ENCODE measurements at places on chromosomes 4 and X.
A peak's percentile ranks its signal among the peaks of the same experiment; 100 is the strongest.

DNA sequence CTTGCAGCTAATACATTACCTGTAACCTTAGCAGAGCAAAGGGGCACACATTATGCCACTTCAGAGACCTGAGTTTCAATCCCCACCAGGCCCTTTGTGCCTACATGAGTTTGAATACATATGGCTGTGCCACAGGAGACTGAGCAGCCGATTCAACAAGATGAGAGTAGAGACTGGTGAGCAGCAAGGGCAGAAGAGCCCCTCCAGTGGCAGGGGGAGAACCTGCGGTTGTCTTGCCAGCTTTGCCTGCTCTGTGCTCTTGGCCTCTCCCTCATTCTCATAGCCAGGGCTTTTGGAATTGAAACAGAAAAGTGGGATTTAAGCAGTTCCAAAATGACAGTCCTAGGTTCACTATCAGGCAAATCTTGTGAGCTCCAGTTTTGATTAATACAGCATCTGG is 52.3 kb upstream of the CLNK start:
- no peak for ATAC-seq
- H3K36me3 ChIP-seq: no peaks in the 10 kb centered on the region
- H3K27ac ChIP-seq: no peak overlapping the region
- no peak overlapping the region for H3K4me3 ChIP-seq
- no peaks in the 10 kb centered on the region for H3K4me1 ChIP-seq

GRCh38 chrX:52988985-52989917 is 30.9 kb upstream of the FAM156A start:
- H3K27me3 ChIP-seq: no peaks in the 10 kb centered on the region
- no peaks in the 10 kb centered on the region for H3K36me3 ChIP-seq
- H3K27ac ChIP-seq: no peak overlapping the region
- H3K4me3 ChIP-seq: no peak overlapping the region

- peak; percentile 44 for ATAC-seq
- H3K4me3 ChIP-seq: no peak overlapping the region
- H3K27me3 ChIP-seq: no peaks in the 10 kb centered on the region
- H3K27ac ChIP-seq: peak overlapping the region; percentile 82
- H3K4me1 ChIP-seq: peaks cover 21% of the 10 kb centered on the region
These were observed 338.1 kb downstream of the BCOR start for GRCh38 chrX:39759526-39760224.

- no peaks in the 10 kb centered on the region for H3K4me1 ChIP-seq
- no peak overlapping the region for H3K27ac ChIP-seq
These were observed 47.7 kb upstream of the MAN2B2 start for GRCh38 chr4:6527259-6527658.

DNA sequence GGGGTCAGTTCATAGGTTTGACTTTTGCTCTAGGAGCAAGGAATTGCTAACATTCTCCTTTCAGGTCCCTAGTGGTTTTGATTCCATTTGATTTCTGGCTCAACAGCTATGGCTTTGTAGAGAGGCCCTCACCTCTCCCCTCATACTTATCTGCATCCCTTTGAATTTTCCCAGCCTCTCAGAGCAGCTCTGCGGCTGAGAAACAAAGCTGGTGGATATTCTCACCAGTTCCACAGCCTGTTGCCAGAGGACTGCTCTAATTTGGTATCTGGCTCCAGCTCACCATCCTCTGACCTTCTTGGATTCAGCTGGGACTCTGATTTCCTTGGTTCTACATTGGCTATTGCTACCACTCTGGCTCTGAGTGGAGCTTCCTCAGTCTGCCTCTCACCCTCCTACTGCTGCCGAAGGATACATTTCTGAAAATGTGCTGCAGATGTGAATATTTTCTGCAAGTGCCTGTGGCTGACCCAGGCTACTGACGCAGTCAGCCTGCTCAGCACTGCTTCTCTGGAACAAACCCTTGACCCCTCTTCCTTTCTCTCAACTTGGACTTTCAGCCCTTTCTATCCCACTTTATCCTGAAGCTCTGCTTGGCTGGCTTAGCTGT is 110.9 kb upstream of the ENPEP start:
- H3K4me3 ChIP-seq: no peak overlapping the region
- H3K27me3 ChIP-seq: no peaks in the 10 kb centered on the region
- H3K4me1 ChIP-seq: no peaks in the 10 kb centered on the region
- H3K36me3 ChIP-seq: no peaks in the 10 kb centered on the region
- ATAC-seq: peak; percentile 34

GRCh38 chrX:48514126-48514806 is 5.5 kb downstream of the PORCN start:
- H3K27ac ChIP-seq: no peak overlapping the region
- no peaks in the 10 kb centered on the region for H3K4me1 ChIP-seq
- ATAC-seq: no peak
- no peaks in the 10 kb centered on the region for H3K27me3 ChIP-seq
- H3K36me3 ChIP-seq: no peaks in the 10 kb centered on the region

DNA sequence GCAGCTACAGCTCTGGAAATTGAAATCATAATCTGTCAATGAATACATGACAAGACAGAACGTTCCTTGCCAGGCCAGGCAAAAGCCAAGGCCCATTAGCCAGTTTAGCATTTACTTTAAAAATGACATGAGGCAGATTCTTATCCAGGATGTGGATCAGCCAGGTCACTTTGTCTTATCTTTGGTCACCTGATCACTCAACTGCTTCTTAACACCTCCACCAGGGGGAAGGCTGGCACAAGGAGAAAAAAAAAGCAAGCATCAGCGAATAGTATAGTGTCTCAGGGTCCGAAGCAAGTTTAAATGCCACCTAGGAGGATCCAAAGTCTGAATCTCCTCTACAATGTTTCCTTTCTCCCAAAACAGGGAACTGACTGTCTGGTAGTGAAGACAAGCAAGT is 18.8 kb downstream of the ATP1B4 start:
- no peaks in the 10 kb centered on the region for H3K4me1 ChIP-seq
- H3K36me3 ChIP-seq: no peaks in the 10 kb centered on the region
- no peak for ATAC-seq
- H3K4me3 ChIP-seq: no peak overlapping the region
- H3K27me3 ChIP-seq: no peaks in the 10 kb centered on the region

DNA sequence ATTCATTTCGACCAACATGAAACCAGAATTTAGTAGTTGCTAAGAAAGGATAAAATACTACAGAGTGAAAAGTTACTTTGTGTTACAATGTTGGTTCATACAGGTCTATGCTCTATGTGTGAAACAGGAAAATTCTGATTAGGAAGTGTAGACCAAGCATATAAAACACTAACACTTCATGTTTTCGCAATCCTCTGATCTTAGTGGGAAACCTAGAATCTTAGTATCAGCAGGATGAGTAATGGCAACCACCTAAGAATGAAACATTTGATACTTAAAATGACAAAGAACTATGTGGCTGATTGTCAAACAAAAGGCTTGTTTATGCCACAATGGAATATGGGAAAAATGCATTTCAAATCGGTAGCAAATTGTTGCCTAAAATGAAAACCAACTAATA is 116.1 kb downstream of the AMMECR1 start:
- H3K27me3 ChIP-seq: no peaks in the 10 kb centered on the region
- no peak for ATAC-seq
- H3K27ac ChIP-seq: no peak overlapping the region
- no peaks in the 10 kb centered on the region for H3K36me3 ChIP-seq
- H3K4me1 ChIP-seq: no peaks in the 10 kb centered on the region
- no peak overlapping the region for H3K4me3 ChIP-seq
